IMR-90 (cell line): ENCODE measurements at places on chromosomes 1 and 21. TPM values are rescaled to one million over a fixed set of nuclear protein-coding genes. Genes with fewer than 3 reads are reported as not detected.

The CHI3L2 gene
- total RNA-seq, result 0.18 TPM in 1 of 2 replicates, not detected in the other

- DNase-seq, result no peak
Measured at GRCh38 chr1:109712321-109712864, 342 bp downstream of the GSTM5 start.

The AKR7A3 gene
- under 0.01 and 0.18 TPM in 2 replicates for total RNA-seq

The PLA2G2F gene
- total RNA-seq, result not detected in 2 replicates
